Keratinocyte (primary cell): ENCODE measurements at places on chromosomes 4 and X. TPM values are rescaled to one million over a fixed set of nuclear protein-coding genes. Genes with fewer than 3 reads are reported as not detected.

OPRPN gene
- polyA plus RNA-seq: not detected in 3 replicates

CXCL3 gene
- polyA plus RNA-seq: 2.9 to 10.8 TPM (median 6.3 TPM) in 3 replicates

GSTCD gene
- 13.8 to 23.2 TPM (median 16.8 TPM) in 3 replicates for polyA plus RNA-seq

DNA sequence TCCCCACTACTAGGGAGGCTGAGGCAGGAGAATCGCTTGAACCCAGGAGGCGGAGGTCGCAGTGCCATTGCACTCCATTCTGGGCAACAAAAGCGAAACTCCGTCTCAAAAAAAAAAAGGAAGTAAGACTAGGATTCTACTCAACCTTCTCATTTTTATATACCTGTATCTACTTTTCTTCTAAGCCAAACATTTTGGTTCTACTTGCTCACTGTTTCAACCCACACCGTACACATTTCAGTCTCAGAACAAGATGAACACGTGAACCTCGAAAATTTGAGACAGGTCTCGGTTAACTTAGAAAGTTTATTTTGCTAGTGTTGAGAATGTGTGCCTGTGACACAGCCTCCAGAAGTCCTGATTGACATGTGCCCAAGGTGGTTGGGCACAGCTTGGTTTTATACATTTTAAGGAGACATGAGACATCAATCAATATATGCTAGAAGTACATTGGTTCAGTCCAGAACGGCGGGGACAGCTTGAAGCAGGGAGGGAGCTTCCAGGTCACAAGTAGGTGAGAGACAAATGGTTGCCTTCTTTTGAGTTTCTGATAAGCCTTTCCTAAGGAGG lies 3.7 kb downstream of the ADD1 start:
- peaks cover 15% of the 10 kb centered on the region for H3K4me1 ChIP-seq
- no peak for DNase-seq
- H3K27me3 ChIP-seq: no peaks in the 10 kb centered on the region
- no peaks in the 10 kb centered on the region for H3K36me3 ChIP-seq
- H3K4me3 ChIP-seq: no peak overlapping the region

DNA sequence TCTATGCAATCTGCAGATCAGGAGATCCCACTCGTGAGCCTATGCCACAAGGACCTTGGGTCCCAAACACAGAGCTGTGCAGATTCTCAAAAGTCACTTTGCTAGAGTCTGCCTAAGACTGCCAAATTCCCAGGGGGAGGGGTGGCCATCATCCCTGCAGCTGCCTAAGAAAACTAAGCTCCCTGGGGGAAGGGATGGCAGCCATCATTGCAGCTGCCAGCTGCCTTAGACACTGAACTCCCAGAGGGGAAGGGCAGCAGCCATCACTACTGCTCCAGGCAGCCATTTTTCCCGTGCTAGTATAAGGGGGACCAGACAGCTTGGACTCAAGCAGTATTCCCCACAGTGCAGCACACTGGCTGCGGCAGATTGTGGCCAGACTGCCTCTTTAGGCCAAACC lies 156.9 kb downstream of the NKX6-1 start:
- H3K27ac ChIP-seq: no peak overlapping the region
- no peaks in the 10 kb centered on the region for H3K4me1 ChIP-seq
- H3K27me3 ChIP-seq: no peaks in the 10 kb centered on the region
- H3K4me3 ChIP-seq: no peak overlapping the region
- no peaks in the 10 kb centered on the region for H3K36me3 ChIP-seq

GRCh38 chrX:103999234-103999633 lies 14.3 kb downstream of the H2BW1 start:
- no peak for DNase-seq
- no peaks in the 10 kb centered on the region for H3K36me3 ChIP-seq
- H3K27me3 ChIP-seq: no peaks in the 10 kb centered on the region
- H3K4me1 ChIP-seq: no peaks in the 10 kb centered on the region
- H3K4me3 ChIP-seq: no peak overlapping the region

DNA sequence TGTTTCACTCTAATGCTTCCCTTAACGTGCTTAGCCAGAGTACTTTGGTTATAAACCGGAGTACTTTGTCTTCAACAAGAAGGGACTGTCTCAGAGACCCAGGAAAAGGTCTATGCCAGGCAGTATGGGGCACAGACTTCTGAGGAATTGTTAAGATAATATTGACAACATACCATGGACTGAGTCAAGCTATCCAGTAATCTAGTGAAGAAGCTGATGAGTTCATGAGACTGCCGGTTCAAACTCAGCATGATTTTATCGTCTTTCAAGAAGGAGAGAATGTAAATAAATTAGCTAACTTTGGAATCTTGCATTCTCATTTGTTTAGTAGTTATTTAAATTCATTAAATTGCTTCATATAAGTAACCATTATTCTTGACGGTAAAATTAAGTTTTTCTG lies 546.1 kb downstream of the PPP4R3C start:
- H3K27ac ChIP-seq: no peak overlapping the region
- H3K36me3 ChIP-seq: no peaks in the 10 kb centered on the region
- H3K27me3 ChIP-seq: no peaks in the 10 kb centered on the region
- no peak for DNase-seq
- H3K4me3 ChIP-seq: no peak overlapping the region

DNA sequence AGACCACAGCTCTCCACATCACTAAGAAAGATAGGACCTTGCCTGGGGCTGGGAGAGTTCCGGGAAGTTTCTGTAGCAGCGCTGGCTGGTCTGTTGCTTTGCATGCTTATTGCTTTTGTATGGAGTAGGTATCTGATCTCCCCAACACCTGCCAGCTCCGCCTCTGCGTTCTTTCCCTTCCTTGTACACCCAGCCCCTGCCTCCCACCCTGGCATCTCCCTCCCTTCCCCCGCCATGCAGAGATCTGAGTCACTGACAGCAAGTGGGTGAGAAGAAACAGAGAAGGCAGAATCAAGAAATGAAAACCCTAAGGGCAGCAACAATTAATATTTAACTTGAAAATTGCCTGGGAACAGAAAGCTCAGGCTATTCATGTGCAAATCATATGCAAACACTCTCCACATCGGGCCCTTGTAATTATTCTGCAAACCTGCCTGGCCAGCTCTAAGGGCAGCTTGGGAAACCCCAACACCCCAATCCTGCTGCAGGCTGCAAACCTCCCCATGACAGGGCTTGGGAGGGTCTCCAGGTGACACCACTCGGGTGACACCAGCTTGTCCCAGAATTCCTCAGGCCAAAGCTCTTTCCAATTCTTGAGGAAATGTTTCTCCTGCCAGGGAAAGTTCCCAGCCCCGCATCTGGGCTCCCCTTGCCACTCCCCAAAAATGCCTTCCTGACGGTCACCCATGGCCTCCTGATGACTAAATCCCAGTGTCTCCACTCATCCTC lies 257.2 kb downstream of the FBXW7 start:
- no peaks in the 10 kb centered on the region for H3K36me3 ChIP-seq
- peaks cover 25% of the 10 kb centered on the region for H3K4me1 ChIP-seq
- H3K27ac ChIP-seq: no peak overlapping the region
- no peak for DNase-seq

GRCh38 chr4:67871867-67872266 lies 11.9 kb downstream of the TMPRSS11D start:
- no peak overlapping the region for H3K27ac ChIP-seq
- no peak overlapping the region for H3K4me3 ChIP-seq
- H3K27me3 ChIP-seq: no peaks in the 10 kb centered on the region
- H3K36me3 ChIP-seq: no peaks in the 10 kb centered on the region

GRCh38 chr4:2576290-2576689 lies 39.8 kb downstream of the FAM193A start:
- no peak overlapping the region for H3K4me3 ChIP-seq
- H3K27me3 ChIP-seq: no peaks in the 10 kb centered on the region
- no peak overlapping the region for H3K27ac ChIP-seq
- no peaks in the 10 kb centered on the region for H3K36me3 ChIP-seq

DNA sequence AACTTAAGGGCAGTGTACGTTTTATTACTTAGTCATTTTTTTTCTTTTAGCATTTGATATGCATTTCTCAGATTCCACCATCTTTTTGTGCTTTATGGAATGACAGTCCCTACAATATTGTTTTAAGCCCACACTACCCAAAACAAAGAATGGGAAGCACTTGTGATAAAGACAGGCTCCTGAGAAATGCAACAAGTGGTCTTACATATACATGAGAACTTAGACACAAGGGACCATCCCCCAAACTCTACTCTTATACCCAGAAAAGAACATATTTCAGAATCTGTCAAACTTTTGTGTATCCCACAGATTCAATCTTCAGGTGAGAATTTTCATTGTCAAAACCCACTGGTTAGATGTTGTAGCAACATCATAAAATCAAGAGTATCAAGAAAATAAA lies 491.1 kb downstream of the AFF2 start:
- H3K27me3 ChIP-seq: no peaks in the 10 kb centered on the region
- no peaks in the 10 kb centered on the region for H3K36me3 ChIP-seq
- H3K4me1 ChIP-seq: no peaks in the 10 kb centered on the region
- H3K27ac ChIP-seq: no peak overlapping the region
- H3K4me3 ChIP-seq: no peak overlapping the region

DNA sequence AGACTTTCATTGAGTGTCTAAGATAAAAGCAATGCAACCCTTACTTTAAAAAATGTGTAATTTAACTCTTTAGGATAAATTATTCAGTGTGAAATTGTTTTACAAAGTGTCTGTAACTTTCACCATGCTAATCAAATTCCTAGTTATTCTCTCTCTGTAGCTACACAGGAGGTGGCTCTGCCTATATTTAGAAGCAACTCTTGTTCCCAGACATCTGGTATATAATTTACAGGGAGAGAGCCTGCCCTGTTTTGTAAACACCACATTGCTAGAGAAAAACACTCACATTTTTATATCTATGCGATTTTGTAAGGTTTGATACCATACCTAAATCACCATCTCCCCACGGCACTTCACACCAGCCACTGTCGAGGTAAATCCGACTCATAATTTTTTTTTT lies 35.5 kb upstream of the SPATA4 start:
- no peaks in the 10 kb centered on the region for H3K36me3 ChIP-seq
- DNase-seq: no peak
- H3K27ac ChIP-seq: no peak overlapping the region
- H3K27me3 ChIP-seq: no peaks in the 10 kb centered on the region
- H3K4me1 ChIP-seq: no peaks in the 10 kb centered on the region
- no peak overlapping the region for H3K4me3 ChIP-seq

DNA sequence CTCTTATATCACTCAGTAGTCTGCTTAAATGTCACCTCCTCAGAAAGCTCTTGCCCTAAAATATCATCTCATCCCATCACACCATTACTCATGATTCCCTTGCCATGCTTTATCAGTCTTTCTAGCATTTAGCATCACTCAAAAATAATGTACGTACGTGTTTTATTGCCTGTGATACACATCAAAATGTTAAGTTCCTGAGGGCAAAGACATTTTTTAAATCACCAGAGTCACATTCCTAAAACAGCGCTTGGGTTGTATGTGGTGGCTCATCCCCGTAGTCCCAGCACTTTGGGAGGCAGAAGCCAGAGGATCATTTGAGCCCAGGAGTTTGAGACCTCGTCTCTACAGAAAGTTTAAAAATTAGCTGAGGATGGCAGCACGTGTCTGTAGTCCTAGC lies 21.3 kb upstream of the PDLIM5 start:
- H3K4me3 ChIP-seq: no peak overlapping the region
- H3K4me1 ChIP-seq: no peaks in the 10 kb centered on the region
- no peak for DNase-seq
- no peaks in the 10 kb centered on the region for H3K27me3 ChIP-seq
- H3K27ac ChIP-seq: no peak overlapping the region
